ENCODE measurements at places on chromosomes 3 and 15.

DNA sequence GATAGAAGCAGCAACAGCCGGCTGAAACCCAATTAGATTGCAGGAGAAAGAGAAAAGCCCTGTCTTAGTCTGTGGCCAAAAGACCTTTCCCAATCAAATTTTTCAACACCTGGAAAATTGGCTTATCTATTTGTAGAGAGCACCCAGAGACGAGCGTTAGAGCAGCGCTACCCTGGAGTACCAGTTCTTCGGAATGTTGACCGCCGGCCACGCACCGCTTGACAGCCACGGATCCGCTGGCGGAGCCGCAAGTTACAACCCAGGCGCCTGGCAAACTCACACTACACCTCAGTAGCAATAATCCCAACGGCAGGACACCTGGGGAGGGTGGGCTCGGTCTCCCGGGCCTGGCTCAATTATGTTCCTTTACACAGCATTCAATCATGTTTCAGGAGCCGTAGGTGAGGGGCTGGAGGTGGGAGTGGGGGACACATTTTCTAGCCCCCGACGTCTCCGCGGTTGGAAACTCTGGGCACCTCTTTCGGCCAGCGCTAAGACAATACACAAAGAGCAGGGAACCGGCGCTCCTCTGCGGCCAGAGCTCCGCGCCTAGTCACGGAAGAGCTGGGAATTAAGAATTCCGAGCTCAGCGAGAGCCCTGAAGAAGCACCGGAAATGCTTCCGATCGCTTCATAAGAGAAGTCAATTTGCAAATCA is 1.2 kb downstream of the MB21D2 start:
- DNase-seq = no peak

GRCh38 chr3:16373341-16373946 is 108.4 kb downstream of the OXNAD1 start:
- no peak for DNase-seq

DNA sequence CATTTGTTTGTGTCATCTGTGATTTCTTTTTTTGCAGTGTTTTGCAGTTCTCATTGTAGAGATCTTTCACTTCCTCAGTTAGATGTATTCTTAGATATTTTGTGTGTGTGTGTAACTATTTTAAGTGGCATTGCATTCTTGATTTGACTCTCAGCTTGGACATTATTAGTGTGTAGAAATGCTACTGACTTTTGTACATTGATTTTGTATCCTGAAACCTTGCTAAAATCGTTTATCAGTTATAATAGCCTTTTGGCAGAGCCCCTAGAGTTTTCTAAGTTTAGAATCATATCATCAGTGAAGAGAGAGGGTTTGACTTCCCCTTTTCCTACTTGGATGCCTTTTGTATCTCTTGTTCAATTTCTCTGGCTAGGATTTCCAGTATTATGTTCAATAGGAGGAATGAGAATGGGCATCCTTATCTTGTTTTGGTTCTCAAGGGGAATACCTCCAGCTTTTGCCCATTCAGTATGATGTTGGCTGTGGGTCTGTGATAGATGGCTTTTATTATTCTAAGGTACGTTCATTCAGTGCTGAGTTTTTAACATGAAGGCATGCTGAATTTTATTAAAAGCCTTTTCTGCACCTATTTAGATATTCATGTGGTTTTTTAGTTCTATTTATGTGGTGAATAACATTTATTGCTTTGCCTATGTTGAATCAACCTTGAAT is 211.7 kb downstream of the MBNL1 start:
- no peak for DNase-seq

- DNase-seq = no peak
These were observed 435.6 kb downstream of the MECOM start for GRCh38 chr3:169227911-169228310.

DNA sequence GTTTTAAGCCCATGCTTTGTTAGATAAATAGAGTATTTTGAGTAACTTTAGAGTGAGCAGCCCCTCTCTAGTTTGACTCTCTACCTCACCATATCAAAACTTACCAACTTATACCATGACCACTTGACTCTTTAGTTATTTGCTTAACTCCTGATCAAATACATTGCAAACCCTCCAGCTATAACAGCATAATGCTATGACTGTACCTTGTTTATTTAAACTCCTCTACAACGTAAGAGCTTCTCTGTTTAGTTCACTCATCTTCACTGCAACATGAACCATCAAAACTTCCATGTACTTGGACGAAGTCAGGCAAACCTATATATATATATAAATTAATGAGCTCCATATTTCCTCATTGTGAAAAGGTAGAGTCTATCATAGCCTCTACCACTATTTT is 218.2 kb downstream of the DPH6 start:
- no peak for DNase-seq

DNA sequence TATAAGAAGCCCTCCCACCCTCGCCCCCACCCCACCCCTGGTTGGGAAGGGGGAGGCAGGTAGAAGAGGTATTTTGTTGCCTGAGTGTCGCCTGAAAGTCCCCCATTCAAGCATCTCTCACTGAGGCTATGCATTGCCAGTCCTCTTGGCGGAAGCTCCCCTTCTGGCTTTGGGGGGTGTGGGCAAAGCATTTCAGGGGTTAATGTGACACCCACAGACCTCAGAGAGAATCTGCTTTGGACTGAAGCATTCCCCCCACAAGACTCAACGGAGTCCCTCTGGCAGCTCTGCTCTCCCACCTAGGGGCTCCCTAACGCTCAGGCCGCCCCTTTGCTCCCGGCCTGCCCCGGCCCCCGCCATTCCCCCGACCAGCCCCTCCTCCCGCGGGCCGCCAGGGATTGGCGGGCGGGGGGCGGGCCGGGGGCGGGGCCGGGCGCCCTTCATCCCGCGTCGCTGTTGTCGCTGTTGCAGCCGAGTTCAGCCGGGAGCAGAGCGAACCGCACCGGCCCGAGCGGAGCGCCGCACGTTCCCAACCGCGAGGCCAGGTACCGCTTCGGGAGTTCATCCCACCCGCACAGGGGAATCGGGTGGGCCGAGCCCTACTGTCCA is at the start of gene SLC38A3:
TSS of gene SLC38A3 (plus strand) at position 468 of the 609 bp plus-strand sequence. CDS start 8,929 bp downstream, outside the sequence.
- no peak for DNase-seq

DNA sequence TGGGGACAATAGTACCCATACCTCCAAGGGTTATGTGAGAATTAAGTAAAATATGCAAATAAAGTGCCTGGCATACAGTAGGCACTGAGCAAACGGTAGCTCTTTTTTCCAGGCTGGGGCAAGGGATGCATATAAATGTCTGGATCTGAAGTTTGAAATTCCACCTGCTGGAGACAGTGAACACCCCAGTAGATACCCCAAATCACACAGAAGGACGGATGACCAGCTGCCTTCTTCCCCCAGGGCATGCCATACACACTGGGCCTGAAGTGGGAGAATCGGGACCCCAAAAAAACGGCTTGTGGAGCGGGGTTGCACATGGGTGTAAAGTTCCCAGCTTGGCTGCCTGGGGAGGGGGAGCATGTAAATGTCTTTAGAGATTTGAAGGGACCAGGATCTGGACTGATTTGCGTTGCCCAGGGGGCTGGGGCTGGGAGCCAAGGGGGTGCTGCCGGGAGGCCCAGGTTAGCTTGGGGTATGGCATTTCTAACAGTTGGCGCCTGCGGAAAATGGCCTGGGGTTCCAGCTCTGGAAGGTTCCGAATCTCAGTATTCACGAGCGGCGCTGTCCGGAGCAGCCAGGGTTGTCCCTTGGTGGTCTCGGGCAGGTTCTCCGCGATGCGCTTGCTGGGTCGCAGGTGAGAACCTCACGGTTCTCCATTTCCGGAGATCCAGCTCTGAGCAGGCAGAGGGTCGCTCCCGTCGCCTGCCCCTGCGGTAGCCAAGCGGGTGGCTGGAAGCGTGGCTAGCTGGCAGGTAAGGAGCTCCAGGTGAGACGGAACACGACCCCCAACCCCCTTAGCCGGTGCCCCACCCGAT is 42.6 kb upstream of the POLG start:
- DNase-seq = no peak

Measured in AG09319 (cell line).